CD8-positive, alpha-beta memory T cell (primary cell): ENCODE measurements at places on chromosomes 3 and 15.

GRCh38 chr3:70824773-70825172, 512.3 kb upstream of the MDFIC2 start:
- DNase-seq: no peak

DNA sequence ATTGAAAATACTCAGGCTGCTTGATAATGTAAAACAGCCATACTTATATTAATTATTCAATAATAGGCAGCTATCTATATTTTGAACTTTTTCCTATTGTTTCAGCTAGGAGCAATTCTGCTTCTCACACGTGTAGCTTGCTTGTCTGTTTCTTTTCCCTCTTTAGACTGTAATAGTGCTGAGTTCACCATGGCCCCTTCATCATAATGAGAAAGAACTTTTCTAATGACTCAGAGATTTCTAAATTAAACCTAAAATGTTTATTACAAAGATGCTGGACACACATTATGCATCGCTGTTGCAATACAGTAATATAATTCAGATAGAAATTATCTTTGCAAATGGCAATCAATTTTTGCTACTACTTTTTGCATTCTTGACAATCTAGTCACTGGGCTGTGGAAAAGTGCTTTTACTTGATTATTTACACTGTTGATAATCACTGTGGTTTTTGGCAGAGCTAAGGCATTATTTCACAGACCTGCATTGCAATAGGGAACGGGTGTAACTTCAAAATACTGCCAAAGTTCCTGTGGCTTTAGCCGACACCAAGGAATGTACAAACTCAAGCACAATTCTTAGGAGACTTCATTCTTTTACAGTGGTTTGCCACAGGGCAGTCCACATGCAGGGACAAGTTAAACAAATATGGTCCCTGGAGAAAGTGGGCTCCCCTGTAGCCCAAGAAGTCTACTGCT, 281.0 kb upstream of the TBL1XR1 start:
- DNase-seq: no peak

DNA sequence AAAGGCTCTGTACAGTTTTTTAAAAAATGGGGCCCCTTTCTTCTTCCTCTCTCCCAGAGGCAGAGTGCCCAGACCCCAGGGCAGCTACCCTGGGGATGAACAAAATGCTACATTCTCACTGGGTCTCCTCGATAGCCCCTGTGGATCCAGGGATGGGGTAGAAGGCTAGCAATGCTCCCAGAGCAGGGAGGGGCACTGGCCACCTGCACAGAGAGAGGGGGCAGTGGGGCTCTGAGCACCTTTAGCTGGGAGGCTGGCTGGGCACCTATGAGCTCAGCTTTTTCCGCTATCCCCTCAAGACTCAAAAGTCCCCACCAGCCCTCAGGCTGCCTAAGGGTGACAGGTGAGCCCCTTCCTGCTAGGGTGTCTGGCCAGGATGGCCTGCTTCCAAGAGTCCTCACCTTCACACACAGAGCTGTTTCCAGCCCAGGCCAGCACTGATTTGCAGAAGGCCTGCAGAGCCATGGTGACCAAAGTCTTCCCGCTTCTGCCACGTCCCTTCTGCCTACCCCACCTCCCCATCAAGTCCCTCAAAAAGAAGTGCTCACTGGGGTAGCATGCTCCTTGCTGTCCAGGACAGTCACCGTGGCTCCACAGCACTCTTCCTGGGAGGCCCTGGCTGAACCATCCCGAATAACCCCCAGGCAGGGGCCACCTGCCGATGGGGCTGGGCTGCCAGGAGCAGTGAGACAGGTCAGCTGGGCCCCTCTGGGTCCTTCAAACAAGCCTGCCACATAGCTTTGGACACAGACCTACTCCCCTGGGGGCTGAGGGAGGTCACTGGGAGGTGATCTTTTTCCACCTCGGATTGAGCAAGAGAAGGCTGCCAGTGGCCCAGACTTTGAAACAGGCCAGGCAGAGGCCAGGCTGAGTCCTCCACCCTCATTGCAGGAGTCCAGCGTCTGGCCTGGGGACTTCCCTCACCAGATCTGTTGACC, 20.4 kb downstream of the BMF start:
- no peak for DNase-seq

DNA sequence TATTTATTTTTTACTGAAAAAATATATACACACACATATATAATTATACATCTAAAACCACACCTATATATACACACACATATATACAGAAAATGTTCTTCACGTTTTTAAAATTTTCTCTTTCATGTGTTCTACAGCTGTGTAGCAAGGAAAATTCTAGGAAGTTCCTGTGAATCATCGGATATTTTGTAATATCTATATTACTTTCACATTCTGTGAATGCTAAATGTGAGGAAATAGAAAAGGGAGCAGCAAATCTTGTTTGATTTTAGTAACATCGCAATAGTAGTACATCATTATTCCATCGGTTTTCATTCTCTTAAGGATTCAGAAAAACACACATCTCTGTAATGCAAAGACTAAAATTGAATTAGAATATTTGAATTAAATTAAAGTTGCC, 836.8 kb upstream of the NECTIN3 start:
- no peak for DNase-seq

DNA sequence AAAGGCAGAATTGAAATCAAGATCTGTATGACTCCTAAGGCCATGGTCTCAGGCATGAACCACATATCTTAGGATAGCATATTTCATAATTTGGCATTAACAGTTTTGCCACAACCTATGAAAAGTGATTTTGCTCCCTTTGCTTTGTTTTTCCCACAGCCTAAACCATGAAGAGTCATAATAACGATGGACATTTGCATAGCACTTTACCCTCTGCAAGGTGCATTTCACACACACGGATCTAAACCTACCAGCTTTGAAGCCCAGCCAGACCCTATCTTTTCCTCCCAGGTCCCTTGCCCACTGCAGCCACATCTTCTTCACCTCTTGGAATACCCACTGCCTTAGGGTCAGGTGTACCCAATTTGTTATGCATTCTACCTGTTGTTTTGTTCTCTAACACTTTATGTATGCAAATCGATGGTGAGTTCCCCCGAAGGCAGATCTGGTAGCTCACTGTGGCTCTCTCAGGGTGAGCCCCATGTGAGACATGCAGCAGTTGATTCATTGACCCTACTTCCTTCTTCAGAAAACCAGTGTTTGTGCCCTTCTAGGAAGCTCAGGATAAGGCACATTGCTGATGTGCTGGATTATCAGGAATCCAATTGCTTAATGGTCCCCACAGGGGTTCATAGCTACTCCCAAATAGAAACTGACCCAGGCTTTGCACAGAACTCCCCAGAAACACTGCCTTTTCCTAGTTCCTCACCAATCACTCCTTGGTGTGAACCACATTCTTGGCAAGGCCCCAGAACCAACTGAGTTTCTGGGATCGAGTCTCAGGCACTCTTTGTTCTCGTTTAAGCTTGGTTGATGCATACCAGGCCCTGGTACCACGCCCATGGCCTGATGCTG, 8.7 kb downstream of the ARHGAP31 start:
- DNase-seq: no peak
